ENCODE measurements at places on chromosomes 1 and 21.

GRCh38 chr1:232249861-232250777 lies 379.8 kb downstream of the SIPA1L2 start:
- ATAC-seq = no peak

DNA sequence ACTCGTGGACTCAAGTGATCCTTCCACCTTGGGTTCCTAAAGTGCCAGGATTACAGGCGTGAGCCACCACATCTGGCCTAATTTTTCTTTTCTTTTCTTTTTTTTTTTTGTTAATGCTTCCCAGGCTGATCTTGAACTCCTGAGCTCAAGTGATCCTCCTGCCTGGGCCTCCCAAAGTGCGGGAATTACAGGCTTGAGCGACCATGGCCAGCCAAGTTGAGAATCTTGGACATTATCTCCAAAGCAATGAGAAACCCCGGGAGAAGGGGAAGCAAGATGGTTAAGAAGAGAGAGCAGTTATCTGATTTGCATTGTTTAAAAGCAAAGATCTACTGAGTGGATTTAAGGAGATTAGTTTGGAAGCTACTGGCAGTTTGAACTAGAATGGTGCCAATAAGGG lies 9.1 kb downstream of the HIPK1 start:
- no peak for ATAC-seq

DNA sequence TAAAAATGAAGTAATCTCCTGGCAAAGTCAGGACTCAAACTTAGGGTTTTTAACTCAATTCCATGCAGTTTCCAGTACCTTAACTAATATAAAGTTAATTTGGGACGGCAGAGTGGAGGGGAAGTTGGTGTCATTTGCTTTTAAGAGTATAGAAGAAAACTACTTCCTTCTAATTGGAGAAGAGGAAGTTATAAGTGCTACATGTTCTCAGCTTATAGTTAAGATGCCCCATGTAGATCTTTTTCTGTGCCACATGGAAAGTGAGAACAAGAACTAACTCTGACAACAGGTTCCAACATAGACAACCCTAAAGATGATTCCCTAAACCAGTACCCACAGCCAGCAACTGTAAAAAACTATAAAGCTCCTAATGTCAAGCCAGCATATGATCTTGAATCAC lies 11.5 kb downstream of the RRAGC start:
- no peak for ATAC-seq

DNA sequence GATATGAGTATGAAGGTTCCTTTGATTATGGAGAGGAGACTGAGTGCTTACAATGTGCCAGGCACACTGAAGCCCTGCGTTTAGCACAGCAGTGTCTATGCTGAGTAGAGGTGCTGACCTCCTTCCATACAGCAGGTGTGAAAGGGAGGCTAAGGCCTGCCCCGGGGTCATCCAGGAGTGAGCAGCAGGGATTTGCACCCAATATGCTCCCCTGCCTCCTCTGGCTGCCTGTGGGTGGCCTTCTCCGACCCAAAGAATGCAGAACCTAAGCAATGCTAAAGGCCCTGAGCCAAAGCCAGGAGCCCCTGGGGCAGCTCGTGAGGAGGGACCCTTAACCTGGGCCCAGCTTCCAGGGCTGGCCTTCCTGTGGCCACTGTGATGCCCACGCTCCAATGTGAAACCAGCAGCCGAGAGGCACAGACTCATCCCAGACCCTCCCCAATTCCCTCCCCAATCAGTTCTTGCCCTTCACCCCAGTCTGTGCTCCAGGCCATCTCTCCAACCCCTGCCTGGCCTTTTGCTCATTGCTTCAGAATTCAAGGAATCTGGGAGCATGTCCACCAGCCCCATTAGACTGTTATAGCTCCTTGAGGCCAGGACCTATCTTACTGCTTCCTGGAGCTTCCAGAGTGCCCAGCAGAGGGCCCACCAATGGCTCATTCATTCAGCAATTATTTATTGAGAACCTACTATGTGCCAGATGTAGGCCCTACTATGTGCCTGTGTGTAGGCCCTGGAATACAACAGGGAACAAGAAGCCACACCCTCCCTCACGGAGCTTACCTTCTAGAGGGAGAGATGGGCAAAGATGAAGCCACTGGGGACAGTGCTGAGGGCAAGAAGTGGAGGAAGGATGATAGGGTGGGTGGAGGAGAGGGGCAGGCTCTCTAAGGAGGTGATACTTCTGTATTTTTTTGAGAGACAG lies 53.3 kb downstream of the TAS1R2 start:
- ATAC-seq = no peak

- ATAC-seq = peak; percentile 51
These were observed 53.1 kb downstream of the TNR start for GRCh38 chr1:175690298-175690697.

- ATAC-seq = peak; percentile 15
These were observed 755 bp upstream of the THRAP3 start for GRCh38 chr1:36223381-36223995.

GRCh38 chr1:28144203-28145135 lies 32.0 kb downstream of the PTAFR start:
- ATAC-seq = peak; percentile 99

- ATAC-seq = no peak
These were observed 76.9 kb upstream of the B3GALT5 start for GRCh38 chr21:39535646-39536437.

GRCh38 chr1:2446861-2447260 lies 29.2 kb upstream of the PLCH2 start:
- no peak for ATAC-seq

GRCh38 chr1:24392604-24392946 lies 21.0 kb downstream of the STPG1 start:
- ATAC-seq = peak; percentile 3

DNA sequence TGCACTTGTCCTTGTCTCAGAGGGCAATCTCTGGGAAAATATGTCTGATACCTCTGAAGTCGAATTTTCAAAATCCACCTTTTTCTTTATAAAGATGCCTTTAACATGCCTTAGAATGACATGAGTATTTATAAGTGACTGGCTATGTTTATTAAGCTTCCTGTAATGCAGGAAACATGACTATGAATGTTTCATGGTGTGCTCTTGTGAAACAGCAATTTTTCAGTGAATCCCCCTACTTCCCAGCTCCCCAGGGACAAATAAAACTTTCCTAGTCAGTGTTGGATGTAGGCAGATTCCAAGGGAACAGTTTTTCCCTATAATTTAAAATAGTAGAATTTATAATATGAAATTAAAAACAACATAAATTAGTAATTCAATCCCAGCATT lies 437.0 kb downstream of the LMO4 start:
- ATAC-seq = no peak

DNA sequence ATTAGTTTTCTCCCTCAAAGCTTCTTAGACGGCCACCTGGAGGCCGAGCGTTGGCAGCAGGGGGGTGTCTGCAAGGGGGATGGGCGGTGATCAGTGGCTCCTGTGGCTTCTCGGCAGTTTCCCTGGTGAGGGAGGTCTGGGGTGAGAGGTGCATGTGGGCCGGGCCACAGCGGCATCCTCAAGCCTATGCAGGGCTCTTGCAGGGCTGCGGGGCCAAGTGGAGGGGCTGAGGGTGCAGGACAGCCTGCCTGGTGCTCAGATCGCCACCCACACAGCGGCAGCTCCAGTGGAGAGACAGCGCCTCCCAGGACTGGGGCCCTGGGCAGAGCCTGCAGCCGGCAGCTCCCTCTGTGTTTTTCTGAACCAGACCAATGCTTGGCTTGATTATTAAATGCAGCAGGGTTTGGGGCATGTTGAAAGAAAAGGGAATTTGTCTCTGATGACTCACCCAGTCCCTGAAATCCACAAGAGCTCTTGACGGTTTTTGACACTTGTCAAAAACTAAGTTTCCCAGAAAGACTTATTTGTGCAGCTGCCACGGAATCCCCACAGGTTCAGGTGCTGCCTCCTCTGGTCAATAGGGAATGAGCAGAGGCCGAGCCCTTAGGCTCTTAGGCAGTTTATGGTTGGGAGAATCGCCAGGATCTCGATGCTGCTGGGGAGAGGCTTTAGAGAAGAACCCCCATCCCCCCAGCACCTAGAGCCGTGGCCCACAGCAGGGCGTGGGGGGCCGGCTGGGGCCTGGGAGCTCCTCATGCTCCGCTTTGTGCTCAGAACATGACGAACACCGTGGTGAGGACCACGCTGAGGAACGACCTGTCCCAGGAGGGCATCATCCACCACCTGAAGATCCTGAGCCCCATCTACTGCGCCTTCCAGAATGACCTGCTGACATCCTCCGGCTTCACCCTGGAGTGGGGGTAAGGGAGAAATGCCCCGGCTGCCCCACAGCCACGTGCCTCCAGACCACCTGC lies 54.7 kb downstream of the UMODL1 start:
- ATAC-seq = no peak

DNA sequence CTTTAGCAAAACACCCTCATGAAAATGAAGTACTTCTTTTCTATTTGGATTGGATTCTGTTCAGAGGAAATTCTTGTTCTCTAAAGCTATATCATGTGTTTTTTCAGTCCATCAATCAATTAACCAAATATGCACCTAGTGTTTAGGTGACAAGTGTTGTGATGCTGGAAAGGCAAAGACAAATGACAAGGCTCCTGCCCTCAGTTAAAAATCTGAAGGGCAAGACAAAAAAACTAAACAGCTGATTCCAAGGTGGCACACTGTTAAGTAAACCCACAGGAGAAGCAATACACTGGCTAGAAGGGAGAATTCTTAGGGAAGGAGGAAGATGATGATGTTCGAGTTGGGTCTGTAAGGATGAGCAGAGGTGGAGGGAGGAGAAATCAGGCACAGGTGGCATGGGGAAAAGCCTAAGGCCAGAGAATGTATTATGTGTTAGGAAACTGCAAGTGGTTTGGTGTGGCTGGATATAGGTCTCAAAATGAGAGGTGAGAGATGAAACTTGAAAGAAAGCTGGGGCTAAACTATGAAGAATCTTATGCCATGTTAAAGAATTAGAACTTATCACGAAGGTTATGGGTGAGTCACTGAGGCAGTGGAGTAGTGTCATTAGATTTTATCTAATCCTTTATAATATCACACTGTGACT lies 51.8 kb upstream of the GFI1 start:
- peak; percentile 67 for ATAC-seq

DNA sequence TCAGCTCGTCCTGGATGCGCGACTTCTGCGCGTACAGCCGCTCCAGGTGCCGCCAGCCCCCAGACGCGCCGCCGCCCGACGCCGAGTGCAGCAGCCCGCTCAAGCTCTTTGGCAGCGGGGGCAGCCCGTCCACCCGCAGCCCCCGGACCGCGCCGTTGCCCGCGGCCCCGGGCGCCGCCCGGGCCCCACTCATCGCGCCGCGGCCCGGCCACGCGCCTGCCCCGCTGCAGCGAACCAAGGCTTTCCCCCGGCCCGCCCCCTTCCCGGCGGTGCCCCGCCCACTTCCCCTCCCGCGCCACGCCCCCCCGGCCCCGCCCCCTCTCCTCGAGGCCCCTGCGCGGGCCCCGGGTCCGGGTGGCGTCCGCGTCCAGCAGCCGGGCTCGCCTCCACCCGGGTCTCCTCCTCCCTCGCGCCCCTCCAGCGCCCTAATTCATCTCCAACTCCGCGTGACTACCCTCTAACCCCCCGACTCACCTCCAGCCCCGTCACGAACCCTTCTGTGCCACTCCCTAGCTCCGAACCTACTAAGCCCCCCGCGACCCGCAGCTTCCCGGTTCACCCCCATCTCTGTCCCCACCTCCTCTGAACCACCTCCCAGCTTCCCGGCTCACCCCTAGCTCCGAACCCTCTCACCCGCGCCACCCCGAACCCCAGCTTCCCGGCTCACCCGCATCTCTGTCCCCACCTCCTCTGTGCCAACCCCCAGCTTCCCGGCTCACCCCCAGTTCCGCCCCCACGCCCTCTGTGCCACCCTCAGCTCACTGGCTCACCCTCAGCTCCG lies at the start of gene FAM89A:
Gene FAM89A (minus strand): TSS at position 236 of the 781 bp plus-strand sequence. CDS start 43 bp downstream, at position 193.
- peak; percentile 70 for ATAC-seq

GRCh38 chr1:41609166-41609883 lies 124.8 kb upstream of the EDN2 start:
- ATAC-seq = no peak

DNA sequence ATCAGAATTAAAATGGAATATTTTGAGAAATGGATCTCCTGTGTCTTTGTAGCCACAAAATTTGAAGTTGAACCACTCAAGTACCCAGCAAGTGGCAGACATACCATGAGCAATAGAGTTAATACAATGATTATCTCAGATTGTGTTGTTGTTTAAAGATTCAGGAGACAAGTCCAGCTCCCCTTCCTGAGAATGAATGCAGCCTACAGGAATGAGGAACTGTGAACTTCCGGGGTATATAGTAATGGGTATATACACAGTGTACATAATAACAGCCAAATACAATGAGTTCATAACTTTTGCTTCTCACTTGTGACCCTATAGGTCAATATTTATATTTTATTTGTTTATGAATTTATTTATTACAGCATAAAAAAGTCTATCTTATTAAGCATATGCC lies 445.0 kb downstream of the SETD4 start:
- ATAC-seq = no peak

GRCh38 chr1:28197682-28198415 lies 21.4 kb upstream of the PTAFR start:
- ATAC-seq = no peak

DNA sequence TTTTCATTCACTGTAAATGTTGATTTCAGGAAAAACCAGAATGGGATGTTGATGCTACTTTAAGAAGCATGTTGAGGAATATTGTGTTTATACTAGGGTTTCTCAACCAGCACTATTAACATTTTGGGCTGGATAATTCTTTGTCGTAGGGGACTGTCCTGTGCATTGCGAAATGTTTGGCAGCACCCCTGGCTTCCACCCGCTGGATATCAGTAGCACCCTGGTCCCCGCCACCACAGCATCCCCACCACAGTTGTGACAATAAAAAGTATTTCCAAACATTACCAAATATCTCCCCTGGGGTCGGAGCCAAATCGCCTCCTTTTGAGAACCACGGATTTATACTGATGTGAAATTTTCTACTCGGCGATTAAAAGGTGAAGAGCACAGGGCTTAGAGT lies 41.9 kb downstream of the BTG3 start:
- no peak for ATAC-seq

GRCh38 chr1:8625981-8626898 lies 191.2 kb downstream of the RERE start:
- no peak for ATAC-seq

DNA sequence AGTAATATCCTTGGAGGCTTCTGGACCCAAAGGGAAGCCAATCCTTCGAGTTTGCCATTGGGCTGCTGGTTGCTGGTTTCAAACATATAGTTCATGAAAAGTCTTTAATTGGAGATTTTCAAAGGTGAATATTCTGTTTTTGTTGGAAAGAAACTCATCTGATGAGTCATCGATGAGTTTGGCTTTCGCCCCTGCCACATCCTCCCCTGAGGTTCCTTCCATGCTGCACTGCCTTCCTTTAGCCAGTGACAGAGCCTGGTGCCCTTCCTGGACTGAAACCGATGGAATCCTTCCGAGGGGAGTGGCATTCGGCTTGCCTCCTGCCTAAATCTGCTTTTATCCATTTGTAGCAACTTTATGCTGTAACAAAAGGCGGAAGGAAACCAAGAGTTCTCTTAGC lies 550.0 kb downstream of the KIF26B start:
- ATAC-seq = no peak

GRCh38 chr1:206941766-206942418 lies 4.4 kb downstream of the PIGR start:
- ATAC-seq = no peak

DNA sequence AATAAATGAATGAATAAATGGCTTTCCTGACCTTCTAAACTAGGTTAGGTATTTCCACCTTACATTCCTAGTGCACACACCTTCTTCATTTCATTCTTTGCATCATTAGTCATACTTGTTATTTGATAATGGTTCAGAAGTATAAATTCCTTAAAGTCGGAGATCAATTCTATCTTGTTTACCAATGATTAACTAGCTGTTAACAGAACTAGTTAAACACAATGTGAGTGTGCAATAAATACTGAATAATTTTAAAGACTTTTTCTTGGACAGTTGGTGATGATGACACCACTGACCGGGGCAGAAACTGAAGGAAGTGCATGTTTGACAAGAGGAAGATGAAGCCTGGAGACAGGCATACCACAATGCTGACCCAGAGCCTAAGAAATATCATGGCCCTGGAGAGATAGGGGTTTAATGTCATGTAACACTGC lies 207.1 kb upstream of the DEPDC1 start:
- no peak for ATAC-seq
